Retinal pigment epithelial cell (primary cell): ENCODE measurements at places on chromosomes 3 and 15.

GRCh38 chr15:72511536-72511935 is 37.4 kb downstream of the ARIH1 start:
- no peak for DNase-seq

DNA sequence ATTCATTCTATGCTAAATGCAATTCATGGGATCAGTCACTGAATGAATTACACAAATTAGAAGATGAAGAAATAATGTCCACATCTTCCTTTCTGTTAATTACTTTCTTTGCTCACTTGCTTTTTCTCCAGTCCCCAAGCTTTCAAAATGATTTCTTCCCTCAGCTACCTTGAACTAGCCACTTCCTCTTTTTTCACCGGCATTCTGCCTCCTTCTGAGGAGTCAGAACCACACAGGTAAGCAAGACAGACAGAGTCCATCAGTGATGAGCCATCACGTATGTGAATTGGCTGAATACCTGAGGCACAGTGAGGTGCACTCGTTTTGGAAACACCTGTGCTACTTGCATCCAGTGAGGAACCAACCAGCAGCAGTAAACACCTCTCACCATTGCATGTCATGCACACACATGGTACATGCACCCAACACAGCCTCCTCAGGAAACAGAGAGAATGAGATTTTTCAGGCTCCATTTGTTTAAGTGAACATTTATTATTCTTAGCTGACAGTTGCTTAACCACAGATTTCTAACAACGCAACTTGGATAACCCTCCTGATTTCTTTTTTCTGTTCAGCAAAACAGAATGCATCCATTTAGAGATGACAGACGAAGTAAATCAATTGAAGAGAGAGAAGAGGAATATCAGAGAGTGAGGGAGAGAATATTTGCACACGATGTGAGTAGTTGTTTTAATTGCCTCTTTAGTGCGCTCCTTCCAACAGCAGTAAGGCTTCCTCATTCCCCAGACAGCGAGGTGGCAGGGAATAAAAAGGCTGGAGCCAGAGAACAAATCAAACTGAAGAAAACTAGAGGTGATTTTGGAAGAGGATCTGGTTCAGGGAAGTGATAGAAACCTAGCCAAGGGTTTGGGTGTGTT is 69.3 kb downstream of the ARPP21 start:
- no peak for DNase-seq

DNA sequence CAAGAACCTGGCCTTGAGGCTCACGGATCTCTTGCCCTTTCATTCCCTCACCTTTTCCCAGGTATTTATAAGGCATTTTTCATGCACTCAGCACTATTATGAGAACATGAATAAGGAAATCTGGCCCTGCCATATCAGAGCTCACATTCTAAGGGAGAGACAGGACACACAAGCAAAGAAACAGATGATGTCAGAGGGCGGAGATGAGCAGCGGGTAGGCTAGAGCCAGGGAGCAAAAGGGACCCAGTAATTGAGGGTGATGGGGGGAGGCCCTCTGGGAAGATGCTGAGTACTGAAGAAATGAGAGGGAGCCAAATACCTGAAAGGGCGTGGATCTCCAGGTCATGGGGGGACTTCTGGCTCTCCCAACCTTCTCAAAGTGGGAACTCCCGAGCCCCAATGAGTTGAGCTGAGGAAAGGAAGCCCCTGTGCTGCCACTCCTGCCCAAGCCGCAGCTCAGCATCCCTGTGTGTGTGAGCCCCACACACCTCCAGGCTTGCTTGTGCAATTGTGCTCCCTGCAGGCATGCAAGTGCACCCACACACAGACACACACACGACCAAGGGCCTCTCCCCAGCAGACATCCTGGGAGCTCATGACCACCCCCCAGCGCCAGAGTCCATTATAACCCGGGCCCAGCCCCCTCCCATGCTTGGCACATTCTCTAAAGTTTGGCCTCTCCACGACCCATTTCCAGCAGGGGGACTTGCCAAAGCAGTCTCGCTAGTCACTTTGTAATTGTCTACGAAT is 81.4 kb upstream of the PXYLP1 start:
- DNase-seq = no peak

DNA sequence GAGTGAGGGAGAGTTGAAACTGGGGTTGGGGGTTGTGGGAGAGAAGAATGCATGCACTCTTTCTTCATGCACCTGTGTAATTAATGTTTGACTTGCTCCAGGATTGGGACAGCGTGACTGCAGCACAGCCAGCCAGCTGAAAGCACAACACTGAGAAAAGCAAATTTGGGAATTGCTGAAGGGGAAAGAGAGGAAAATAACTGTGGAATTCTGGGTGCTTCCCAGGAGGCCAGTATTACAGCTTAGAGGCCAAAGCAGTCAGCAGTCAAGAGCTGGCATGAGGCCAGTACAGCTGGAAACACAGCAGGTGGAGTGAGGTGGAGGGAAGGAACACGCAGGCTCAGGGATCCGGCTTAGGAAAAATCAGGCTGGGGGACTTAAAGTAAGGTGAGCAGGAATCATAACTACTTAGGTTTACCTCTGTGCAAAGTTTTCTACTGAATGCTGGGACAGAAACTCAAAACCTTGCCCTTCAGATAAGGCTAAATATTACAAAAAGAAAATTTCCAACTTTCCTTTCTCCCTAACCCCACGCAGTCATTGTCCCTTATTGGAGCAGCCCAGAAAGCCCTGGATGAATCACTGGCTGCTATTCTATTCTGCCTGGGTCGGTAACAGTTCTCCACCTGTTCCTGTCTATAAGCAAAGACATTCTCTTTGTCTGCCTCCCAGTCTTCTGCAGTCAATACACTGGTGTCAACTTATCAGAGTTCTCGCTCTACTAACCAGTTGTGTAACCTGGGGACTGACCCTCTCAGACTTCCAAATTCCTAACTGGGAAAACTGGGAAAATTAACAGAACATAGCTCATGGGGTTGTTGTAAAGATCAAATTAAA is 167.2 kb downstream of the MAGI1 start:
- DNase-seq = peak; percentile 36

DNA sequence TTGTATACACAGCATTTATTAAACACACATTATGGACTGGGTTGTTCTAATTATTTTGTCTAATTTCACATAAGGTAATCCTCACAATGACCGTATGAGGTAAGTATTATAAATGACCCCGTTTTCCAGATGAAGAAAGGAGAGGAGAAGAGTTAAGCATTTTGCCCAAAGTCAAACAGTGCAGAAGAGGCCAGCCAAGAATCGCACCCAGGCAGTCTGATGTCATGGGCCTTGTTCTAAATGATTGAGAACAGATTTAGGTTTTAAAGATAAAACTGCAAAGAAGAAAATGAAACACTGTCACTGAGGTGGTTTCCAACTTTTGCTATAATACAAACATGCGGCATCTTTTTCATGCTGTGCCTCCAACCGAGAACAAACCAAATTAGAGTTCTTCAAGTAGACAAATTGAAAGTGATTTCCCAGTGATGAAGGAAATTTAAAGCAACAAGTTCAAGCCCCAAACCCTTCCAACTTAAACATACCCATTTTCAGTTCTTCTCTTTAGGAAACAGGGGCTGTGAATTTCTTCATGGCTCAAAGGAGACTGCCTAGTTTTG is 155.3 kb downstream of the THRB start:
- DNase-seq = no peak

GRCh38 chr15:88878720-88879184 is 16.6 kb downstream of the HAPLN3 start:
- no peak for DNase-seq

GRCh38 chr15:48533982-48534381 is 111.5 kb downstream of the FBN1 start:
- DNase-seq = no peak

DNA sequence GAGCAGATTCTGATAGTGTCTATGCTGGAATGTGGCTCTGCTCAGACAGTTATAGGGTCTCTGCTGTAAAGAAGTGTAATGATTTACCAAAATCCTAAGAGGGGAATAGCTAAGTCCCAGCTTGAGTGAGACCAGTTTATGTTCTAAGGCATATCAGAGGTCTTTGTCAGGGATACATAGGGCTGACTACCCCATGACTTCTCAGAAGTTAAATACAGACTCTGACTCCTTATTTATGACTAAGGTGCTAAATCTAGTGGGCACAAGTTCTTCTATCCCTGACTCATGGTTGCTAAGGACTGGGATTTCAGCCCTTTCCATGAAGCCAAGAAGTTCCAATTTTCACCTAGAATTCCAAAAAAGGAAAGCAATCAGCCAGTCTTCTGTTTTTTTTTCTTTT is 192.6 kb upstream of the POU1F1 start:
- DNase-seq = peak; percentile 20

DNA sequence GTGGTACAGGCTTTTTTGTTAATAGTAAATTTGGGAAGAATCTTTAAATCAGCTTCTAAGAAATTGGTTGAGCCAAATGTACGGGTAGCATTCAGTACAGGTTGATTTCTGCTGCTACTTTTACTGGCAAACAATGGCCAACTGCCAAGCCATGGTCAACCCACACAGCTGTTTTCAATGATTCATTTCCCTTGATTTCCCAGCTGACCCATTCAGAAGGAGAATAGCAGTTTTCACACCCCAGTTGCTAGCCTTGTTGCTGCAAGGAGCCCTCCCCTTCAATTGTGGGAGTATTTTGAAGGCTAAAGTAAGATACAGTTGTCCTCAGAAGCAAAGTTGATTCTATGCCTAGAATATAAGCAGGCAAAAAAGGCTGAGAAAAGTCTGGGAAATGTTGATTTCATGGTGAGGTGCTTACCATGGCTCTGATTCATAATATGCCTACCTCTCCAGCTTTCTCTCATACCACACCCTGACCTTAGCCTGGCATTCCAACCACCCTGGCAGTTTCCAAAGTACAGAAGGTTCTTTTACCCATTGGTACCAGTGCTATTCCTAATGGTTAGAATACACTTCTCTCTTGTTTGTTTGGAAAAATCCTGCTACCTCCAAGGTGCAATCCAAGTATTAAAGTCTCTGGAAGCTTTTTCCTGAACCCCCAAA is 320.3 kb upstream of the TGFBR2 start:
- DNase-seq = peak; percentile 76

DNA sequence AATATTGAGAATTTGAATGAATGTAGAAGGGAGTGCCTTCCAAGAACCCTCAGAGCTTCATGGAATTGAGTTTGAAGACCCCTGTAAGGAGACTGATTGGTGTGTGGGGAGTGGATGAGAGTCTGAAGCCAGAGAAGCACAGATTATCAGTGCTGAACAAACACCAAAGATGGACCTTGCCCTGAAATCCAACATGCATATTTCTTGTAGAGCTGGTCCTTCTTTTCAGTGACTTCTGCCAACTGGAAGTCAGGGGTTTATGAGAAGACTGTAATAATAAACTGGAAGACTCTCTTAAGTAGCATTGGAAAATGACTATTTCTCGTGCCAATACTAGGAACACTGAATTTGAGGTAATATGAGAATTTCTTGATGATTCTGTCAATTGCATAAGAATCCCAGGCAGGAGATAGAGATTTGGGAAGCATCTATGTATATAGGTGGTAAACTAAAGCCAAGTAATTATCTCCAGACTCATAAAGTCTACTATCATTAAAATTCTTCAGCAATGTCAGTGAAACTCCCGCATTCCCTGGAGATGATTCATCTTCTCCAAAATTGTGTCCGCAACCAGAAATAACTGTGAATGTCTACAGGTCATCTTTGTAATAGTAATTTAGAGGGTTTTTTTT is 213.8 kb downstream of the IL5RA start:
- DNase-seq = no peak

DNA sequence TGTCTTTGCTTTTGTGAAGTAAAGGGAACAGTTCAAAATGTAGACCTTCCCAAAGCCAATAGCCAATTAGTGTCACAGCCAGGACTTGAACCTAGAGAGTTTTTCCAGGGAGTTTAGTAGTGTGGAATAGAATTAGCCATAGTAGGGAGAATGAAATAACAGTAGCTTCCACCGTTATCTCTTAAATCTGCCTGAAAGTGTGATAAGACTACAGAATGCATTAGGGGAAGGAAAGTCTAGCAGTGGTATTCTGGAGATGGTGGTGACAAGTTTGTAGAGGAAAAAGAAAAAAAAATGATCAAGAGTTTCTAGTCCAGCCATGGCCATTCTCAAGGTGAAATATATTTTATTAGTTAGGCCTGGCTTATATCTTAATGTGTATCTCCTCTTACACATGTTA is 13.8 kb downstream of the ATP11B start:
- no peak for DNase-seq

DNA sequence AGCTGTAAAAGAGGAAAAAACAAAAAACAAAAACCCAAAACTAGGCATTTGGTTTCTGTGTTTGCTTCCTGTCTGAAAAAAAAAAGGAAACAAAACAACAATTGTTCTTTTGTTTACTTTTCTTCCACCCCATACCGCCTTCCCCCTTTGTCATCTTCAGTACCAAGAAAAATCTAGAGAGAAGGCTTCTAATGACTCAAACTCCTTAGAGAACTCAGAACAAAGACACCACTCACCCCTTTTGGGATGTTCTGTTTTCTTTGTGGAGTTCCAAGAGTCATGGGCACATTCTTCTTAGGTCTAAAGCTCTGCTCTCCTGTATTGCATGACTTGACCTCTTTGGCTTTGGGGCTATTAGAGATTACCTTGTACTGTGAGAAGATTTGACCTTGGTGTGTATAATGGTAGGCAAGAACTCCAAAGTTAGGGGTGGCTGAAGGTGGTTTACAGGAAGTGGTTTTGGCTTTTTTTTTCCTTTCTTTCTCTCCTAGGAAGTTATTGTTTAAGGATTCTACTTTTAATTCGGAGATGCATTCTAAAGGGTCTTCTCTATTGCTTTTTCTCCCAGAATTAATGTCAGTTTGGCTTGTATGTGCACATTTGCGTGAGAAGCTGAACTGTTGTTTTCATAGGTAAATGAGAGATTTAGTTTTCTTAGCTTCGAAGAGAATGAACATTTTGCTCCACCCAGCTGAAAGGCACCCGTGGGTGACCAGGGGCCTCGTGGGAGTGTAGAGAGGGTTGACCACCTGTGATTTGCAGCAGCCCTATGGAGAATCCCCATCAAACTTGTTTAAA is 39.5 kb upstream of the ZBTB20 start:
- DNase-seq = no peak

GRCh38 chr3:34568766-34569165 is 770.3 kb downstream of the PDCD6IP start:
- DNase-seq = no peak

DNA sequence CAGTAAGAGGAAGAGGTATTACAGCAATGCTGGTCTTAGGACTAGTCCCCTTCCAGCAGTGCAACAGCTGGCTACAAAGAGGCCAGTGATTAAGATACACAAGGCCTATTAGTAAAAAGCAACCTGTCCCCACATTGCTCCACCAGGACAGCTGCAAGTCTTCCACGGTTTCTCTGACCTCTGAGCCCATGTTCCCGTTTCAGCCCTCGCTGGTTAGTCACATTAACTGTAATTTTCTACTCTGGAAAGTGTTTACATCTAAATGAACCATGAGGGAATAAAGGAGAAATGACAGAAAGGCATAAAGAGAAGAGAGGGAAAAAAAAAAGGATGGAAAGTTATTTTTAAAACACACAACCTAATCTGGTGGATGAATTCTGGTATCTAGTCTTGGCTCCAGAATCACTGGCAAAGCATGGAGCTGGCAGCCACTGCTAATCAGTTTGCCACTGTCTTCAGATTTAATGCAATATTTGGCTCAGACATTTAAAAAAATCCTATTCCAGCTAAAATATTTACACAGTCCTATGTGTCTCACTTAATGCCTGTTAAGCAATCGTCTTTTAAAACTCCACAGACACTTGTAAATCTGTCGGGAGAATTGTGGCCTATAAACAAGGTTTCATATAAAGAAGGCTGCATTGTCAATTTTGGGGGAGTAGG is 154.9 kb downstream of the GREM1 start:
- no peak for DNase-seq
